ENCODE measurements at places on chromosomes 13 and 19.

DNA sequence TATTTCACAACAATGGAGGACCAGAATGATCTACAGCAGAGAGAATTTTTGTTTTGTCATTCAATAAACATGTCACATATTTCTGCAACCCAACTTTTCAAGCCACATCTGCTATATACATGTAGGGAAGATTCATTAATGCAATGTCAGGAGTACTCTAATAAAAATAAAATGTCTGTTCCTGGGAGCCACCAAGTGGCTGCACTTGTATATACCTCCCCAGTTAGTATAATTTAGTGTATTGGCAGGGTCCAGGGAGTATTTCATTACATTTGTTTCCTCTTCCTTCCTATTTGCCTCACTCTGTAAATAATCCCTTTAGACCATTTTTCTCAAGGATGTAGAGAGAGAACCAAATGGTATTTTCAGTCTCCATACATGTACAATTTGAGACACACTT, 1169.0 kb downstream of the DIAPH3 start:
- peak; percentile 8 for DNase-seq

GRCh38 chr13:83449668-83450395, 432.4 kb downstream of the SLITRK1 start:
- peak; percentile 30 for DNase-seq

DNA sequence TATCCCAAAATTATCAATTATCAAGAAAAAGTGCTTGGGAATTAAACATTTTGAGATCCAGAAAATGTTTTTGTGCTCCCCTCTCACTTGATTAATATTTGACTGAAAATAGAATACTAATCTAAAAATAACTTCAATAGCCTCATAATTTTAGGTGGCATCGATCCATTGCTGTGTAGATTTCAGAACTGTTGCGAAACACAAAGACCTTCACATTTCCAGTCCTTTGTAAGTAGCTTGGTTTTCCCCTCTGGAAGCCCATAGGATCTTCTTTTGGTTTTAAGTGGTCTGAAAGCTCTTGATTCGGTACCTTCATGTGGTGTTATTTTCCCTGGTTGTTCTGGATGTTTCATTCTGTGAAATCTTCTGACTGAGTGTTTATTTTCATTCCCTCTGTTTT, 176.5 kb downstream of the NUFIP1 start:
- no peak for DNase-seq

DNA sequence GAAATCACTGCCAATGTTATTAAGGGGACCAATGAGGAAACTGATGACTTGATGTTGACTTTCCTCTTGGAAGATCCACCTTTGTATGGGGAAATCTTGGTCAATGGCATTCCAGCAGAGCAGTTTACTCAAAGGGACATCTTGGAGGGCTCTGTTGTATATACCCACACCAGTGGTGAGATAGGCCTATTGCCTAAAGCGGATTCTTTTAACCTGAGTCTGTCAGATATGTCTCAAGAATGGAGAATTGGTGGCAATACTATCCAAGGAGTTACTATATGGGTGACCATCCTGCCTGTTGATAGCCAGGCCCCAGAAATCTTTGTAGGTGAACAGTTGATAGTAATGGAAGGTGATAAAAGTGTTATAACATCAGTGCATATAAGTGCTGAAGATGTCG, 3.4 kb downstream of the FREM2 start:
- DNase-seq: no peak

DNA sequence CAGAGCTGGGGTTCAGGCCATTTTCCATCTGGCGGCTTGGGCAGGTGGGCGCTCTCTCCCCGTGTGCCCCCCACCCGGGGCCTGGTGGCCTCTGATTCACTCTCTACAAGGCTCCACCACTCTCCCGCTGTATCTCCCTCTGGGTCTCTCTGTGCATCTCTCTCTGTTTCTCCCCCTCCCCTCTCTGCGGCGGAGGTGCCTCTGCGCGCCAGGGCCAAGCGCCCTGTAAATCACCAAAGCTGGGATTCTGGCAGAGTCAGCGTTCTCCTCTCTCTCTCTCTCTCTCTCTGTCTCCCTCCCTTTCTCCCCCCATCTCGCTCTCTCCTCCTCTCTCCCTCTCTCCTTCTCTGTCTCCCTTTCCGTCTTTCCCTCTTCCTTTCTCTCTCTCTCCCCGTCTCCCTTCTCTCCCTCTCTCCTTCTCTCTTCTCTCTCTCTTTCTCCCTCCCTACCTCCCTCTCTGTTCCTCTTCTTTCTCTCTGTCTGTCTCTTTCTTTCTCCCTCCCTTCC, 3.9 kb downstream of the NFIC start:
- no peak for DNase-seq

GRCh38 chr13:77514336-77514726, 21.2 kb upstream of the SCEL start:
- no peak for DNase-seq

DNA sequence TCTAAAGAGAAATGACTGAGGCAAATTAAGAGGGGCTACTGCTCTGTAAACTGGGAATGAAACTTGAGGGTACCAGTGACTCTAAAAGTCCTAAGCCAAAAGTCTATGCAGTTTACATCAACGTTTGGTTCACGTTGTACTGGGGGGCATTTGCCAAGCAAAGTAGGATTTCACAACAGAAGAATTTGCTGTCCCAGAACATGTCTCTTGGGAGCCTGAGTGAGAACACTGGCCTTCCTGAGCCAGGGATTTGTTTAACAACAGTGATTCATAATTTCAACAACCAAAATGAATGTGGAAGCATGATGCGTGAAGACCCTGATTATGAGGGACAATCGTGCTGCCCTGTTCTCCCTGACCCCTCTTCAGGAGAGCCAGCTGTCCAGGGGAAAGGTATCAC, 178.0 kb downstream of the OXGR1 start:
- DNase-seq: no peak

DNA sequence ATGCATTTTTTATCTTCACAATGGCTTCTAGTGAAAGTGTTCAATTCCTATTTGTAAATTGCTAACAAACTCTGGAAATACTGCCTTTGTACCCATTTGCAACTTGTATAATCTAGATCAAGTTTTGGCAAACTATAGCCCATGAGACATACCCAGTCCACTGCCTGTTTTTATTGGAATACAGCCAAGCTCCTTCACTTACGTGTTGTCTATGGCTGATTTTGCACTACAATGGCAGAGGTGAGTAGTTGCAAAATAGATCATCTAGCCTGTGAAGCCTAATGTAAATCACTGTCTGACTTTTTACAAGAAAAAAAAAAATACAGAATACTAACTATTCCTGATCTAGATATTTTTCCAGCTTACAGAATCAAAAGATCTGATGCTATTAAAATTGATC, 37.1 kb downstream of the DZIP1 start:
- peak; percentile 87 for DNase-seq

DNA sequence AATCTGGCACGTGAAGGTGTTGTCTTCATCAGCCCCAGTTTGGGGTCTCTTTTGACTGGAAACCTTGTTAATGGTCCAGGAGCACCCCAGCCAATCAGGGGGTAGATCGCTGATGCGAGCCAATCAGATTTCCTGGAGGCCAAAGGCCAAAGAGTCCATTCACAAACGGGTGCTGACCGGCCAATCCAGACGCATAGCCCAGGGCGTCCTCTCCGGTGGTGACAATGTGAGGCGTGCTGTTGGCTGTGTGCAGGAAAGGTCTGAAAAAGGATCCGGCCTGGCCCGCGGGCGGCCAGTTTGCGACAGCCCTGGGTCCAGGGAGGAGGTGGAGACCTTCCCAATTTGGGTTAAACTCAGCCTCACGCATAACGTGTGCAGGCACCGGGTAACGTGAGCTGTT, 3.1 kb downstream of the MAST3 start:
- DNase-seq: no peak

- no peak for DNase-seq
Measured at GRCh38 chr13:58406545-58406944, 775.0 kb downstream of the PCDH17 start.

DNA sequence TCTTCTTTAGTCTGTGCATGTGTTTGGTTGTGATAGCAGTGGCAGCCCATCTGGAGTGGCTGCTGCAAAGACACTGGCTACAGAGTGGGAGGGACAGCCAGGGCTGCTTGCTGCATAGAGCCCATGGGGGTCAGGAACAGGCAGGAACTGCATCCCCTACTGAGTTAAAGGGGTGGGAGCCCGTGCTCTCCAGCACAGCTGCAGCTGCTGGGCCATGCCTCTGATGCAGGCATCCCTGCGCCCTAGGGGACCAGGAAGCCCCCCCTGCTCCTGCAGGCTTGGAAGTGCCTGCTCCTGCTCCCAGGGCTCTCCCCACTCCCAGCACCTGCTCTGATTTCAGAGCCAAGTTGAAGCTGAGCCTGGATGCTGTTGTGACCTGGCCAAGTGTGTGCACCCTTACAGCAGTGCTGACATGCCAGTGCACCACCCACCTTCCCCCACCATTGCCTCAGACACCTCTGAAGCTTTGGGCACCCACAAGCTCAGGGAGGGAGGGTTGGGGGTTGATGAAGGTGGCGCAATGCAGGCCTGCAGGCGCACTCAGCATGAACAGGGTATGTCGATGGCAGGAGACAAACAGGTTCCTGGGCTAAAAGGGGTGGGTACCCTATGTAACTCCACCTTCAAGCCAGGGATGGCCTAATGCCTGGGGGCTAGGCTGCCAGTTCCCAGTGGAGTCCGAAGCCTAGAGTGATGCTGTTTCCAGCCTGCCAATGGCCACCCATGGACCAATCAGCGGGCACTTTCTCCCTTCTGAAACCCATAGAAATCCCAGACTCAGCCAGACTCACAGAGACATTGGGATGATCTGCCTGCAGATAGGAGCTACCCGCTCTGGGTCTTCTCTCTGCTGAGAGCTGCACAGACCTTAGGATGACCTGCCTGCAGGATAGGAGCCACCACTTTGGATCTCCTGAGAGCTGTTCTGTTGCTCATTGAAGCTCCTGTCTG, 919.9 kb upstream of the MIR17HG start:
- DNase-seq: no peak

All from kidney tubule cell (primary cell).